ENCODE measurements at places on chromosomes 2 and 18.
A peak's percentile ranks its signal among the peaks of the same experiment; 100 is the strongest.

DNA sequence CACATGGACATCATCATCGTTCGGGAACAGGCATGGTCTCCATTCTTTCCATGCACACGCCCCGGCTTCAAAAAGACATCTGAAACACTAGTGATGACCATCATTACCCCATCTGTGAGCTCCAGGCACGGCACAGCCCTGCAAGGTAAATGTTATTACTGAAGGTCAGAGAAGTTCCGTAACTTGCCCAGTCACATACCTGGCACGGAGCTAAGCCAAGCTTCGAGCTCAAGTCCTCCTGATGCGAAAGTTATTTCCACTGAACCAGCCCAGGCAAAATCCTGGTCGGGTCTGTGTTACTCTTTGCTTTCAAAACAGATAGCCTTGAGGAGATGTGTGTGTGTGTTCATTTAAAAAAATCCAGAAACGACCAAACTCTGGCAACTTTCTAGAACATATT, 22.8 kb downstream of the FHL2 start:
- DNase-seq, result no peak

DNA sequence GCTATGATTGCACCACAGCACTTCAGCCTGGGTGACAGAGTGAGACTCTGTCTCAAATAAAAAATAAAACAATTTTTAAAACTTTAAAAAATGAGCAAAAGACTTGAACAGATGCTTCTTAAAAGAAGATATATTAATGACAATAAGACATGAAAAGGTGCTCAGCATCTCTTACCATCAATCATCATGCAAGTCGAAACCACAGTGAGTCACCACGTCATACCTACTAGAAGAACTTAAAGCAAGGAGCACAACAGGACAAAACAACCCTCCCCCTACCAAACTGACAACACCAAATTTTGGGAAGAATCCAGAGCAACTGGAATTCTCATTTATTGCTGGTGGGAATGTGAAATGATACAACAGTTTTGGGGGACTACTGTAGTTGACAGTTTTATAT, 251.6 kb downstream of the BCL2 start:
- DNase-seq, result no peak

- peak; percentile 12 for DNase-seq
Measured at GRCh38 chr2:183248866-183249567, 124.8 kb downstream of the NUP35 start.

DNA sequence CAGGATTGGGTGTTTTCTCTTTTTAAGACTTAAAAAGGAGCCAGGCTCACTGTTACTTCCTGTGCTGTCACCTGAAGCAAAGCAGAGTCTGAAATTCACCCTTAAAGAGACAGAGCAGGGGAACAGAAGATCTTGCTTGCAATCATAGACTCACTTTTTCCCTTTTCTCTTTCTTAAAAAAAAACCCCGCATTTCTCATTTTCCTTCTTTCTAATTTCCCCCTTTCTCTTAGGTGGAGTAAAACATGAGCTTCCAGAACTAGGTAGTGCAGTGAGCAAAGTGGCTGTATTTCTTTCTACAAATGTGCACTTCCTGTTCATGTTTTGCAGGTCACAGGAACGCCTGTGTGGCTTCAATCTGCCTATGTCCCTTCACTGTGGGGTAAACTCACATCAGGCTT, 381.2 kb downstream of the LPIN1 start:
- no peak for DNase-seq

- DNase-seq, result no peak
Measured at GRCh38 chr2:85180322-85181133, 47.3 kb downstream of the TCF7L1 start.
